NCI-H2171 treated with DMSO at 0.1 percent for 48 hours (cell line): ENCODE measurements at places on chromosomes 1 and 21.

DNA sequence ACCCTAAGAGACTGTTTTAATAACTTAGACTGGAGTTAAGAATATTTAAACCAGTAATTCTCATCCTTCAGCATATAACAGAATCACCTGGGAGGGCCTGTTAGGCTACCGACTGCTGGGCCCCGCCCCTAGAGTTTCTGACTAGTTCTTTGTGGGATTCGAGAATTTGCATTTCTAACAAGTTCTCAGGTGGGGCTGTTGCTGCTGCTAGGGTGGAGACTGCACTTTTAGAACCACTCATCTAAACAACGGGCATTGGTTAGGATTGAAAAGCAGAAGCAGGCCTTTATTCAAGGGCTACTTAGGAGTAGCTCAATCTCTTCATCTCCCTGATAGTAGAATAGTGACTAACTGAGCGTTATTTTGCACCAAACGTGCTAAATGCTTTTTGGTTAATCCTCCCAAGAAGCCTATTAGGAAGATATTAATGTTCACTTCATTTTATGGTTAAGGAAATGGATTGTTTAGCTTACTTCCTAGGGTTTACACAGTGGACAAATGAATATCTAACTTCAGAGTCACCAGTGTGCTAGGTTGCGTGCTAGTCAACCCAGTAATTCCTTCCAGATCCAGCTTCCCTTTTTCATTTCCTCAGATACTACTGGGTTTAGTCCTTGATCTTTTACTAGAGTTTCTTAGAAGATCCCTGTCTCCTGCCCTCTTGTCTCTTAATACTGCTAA lies 31.1 kb upstream of the UAP1 start:
- DNase-seq, result no peak

- no peak for DNase-seq
These were observed 117.6 kb downstream of the AK5 start for GRCh38 chr1:77399250-77400086.

DNA sequence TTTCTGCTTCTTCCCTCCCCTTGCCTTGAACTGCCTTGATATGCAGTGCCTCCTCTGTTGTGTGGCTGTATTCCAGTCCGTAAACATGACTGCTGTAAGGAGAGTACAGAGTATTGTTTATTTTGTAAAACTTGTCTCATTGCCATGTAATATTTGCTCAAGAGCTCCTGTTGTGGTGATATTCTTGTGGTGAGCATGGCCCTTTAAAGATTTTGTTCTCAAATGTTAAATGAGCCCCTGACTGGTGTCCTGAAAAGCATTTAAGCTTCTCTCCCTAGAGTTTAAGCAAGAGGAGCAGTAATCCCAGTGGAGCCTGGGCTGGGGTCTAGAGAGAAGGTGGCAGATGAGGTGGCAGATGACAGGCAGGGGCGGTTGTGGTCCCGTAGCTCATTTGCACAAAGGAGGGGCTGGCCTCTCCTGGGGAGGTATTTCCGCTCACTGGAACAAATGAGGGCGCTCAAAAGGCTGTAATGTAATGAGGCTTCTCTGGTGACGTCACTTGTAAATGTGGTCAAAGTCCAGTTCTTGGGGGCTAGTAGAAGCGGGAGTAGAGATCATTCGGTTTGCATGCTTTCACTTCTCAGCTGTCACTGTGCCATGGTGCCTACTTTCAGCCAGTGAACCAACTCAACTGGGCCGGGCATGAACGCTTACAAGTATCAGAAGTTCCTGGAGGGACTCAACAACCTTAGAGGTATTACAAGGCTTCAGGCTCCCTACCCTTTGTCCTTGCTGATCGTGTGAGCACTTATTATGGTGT lies 46.0 kb upstream of the MACF1 start:
- DNase-seq, result peak; percentile 84

DNA sequence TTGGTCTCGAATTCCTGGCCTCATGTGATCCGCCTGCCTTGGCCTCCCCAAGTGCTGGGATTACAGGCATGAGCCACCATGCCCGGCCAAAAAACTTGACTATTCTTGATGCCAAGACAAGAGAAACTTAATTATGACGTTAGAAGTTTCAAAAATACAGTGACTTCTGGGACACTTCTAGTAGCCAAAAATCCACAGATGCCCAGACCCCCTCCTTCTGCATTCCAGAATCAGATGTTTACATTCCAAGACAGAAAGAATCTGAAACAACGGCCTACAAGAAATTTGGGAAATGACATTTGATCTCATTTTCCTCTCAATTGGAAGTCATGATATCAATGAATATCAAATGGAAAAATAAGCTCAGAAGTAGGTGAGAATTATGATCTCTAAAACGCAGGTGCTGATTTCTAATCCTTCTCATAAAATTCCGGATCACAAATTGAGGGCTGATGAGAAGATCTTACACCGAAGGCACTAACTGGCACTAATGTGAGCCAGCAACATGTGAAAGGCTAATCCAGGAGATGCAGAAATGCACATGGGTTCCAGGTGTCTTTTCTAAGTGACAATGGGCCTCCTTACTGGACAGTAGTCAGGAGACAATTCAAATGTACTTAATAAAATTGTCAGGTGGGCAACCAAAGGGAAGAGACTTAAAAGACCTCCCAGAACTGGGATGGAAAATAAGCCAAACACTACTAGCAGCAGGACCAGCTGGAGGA lies 5.5 kb downstream of the RAB29 start:
- DNase-seq, result no peak

DNA sequence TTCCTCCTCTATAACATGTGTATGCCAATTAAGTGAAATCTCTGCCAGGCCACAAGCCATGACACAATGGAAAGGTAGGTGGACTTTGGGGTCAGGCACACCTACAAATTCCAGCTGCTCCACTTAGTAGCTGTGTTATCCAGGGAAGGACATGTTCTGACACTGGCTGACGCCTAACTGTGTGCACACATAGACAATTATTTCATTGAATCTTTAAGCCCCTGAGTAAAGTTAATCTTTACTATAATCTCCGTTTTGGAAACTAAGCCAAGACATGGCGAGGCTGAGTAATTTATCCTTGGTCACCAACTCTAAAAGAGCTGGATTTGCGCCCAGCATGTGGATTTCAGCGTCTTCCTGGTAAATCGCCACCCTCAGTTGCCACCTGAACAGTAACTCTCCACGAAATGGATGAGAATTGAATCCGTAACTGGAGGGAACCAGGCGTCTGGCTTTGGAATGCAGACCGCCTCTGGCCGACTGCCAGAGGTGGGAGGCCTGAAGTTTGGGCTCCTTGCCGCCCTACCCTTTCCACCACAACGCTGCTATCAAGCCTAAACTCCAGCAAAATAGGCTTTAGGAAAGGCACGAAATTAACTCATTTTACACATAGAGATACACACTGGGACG lies 888 bp upstream of the SNRPE start:
- no peak for DNase-seq

DNA sequence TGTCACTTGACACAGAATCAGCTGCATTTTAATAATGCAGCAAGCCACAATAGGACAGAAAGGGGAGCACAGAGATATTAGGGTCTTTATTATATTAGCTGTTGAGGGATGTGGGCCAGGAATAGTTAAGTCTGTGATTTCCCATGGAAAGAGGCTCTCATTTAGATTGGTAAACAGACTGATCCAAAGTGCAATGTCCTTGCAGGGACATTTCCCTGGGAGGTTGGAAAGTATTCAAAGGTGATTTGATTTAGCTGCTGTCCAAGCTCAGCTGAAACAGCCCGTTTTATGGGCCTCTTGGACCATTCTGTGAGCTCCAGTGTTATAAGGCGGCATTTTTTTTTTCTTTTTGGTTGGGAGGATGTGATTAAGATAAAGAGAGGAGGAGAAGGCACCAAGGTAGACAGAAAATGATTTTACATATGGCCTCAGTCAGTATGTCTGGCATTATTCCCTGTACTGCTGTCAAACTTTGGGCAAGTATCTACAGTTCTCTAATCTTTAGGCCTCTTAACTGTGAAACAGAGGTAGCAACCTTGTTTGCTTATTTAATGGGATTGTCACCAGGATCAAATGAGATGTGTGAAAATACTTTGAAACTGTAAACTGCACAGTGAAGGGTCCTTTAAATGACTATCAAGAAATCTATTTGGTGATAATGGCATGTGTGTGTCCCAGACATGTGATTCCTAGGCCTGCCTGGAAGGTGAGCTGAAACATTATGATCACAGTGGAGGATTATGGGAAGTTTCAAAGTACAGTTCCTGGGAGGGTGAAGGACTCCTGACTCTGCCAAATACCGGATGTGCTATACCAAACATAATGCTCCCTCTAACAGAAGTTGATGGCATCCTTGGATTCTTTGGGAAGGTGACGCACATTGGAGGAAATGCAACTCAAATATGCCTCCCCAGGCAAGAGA lies 62.2 kb downstream of the NOS1AP start:
- DNase-seq, result no peak

GRCh38 chr1:7549277-7550161 lies 221.6 kb upstream of the VAMP3 start:
- DNase-seq, result peak; percentile 12
